ENCODE measurements at places on chromosomes 7 and 10.

- no peak for DNase-seq
Observed at GRCh38 chr7:4641091-4641666, 40.9 kb upstream of the FOXK1 start.

DNA sequence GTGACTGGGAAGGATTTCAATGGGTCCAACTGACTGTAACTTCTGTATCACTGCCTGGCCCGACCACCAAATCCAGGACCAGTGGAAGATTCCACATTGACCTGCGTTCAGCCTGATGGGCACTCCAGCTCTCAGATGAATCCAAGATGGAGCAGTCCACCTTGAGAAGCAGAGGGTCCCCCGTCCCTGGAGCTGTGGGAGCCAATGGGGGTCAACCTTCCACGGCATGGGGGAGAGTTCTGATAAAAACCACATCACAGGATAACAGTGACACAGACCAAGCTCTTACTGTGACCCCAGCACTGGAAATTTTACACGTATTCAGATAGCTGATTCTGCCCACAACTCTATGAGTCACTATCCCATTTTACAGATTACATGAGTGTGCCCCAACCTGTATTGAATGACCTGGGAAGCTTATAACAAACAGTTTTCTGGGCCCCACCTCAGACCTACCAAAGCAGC lies 11.2 kb downstream of the ZCCHC24 start:
- DNase-seq, result peak; percentile 39

- DNase-seq, result peak; percentile 57
Observed at GRCh38 chr10:91798649-91799611, 704 bp downstream of the TNKS2 start.

DNA sequence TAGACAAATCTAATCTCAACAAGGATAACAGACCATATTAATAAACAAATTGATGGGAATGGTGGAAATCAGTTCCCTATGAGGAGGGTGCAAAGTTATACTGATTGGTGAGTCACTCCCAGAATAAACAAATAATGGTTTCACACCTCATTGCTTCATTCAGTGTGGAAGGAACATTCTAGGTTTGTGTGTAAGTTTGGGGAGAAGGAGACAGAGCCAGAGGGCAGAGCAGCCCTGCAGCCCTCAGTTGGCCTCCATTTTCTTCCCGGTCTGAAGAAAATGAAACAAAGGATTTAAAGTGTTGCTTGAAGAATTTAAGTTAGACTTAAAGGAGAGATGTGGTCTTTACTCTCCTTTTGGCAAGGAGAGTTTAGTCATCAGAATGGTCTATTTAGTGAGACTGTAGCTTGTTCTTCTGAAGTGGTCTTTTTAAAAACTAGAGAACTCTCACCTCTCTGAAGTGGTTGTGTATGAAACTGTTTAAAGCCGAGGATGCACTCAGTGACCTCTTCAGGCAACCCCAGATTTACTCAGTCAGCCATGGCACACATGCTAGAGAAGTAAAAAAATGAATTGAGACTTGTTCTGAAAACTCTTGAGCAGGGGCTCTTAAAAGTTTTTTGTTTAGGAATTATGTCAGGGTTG lies 27.2 kb downstream of the IKZF1 start:
- DNase-seq, result no peak

GRCh38 chr10:31706464-31707092 lies 222.1 kb downstream of the ARHGAP12 start:
- no peak for DNase-seq

- DNase-seq, result no peak
Observed at GRCh38 chr10:132066812-132067211, 1.1 kb downstream of the JAKMIP3 start.

DNA sequence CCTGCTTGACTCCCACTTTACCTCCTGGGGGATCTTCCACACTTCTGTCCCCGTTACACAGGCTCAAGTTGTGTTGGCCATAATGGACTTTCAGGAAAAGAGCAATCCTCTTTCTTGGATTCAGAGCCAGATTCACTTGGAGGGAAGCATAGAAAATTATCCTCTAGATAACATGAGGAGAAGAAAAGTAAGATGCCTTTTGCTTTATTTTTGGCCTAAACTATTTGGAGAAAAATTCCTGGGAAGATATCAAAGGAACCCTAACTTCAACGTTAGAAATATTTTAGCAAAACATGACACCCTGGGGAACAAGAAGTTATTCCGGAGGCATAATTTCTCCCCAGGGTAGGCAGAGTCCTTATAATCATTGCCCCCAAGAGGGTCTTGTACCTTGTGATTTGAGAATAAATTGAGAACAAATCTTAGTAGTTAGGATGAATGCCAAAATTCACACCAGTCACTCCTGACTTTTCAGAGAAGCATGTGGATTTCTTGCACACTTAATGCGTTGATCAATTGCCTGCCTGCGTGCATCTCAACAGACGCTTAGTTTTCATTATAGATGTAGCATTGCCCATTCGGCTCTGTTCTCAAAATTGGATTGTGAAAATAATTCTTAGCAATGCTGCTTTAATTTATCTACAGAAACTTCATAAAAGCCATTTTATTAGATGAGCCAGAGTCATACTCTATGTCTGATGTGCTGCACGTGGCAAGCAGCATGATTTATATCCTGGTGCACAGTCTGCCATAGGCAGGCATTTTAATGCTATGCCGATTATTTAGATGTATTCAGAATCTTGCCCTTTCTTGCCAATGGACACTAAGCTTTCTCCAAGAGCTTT lies 224.4 kb downstream of the C7orf25 start:
- DNase-seq, result no peak

DNA sequence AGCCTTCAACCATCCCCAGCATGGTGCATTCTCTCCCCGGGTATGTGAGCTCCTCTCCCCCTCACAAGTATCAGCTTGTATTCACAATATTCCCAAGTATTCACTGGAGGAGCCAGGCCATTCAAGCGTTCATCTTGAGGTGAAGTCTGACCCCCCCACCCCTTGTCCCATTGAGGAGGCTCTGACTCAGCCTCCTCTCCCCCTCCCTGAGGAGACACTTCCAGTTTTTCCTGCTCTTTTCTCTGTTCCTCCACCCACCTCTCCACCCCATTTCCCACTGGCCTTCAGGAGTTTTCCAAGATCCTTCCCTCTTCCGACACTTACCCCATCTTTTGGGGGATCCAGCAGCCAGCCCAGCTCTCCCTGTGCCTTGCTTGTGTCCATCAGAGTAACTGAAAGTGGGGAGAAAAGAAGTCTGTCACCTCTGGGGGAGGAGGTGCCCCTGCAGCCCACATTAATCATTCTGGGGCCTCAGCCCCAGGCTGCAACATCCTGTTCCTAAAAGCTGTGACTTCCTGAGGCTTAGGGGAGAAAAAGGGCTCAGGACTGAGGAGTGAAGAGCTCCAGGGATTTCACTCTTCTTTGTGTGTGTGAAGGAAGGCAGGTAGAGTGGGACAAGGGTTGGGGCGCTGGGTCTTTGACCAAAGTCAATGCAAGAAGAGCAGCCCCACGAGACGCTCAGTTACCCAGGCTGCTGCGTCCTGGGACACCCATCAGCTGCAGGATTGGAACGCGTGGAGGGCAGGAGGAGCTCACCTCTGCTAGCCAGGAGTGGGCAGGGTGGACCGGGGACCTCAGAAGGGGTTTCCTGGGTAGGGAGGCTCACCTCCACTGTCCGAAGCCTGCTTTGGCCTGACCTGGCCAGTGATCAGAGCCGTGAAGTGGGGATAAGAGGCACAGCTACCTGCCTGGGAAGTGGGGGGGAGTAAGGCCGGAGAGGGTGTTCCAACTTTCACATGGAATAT lies 1.1 kb downstream of the EPHA1 start:
- DNase-seq, result no peak

DNA sequence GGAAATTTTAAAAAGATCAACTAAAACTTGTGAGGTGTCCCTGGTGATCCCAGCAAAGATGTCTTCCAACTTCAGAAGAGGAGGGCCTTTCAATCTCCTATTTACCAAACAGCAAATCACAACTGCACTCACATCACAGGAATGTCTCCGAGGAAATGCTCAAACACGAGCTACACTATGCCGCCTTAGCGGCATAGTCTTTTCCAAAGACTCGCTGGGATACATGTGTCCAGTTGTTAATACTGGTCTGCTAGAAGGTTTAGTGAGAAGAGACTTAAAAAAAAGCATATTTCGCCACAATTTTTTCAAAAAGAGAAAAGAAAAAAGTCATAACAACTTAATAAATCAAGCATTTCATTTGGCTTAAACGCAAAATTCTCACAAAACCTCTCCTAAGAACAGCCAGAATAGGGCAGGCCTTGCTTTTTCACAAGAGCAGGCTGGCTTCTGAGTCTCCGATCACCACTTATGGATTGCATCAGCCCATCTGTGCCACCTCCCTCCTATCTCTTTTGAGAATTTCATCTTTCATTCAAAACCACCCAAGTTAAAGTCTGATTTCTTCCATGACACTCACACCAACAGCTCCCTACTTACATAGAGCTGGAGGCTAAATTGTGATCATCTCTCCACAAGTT lies 66.1 kb downstream of the GNA12 start:
- no peak for DNase-seq

DNA sequence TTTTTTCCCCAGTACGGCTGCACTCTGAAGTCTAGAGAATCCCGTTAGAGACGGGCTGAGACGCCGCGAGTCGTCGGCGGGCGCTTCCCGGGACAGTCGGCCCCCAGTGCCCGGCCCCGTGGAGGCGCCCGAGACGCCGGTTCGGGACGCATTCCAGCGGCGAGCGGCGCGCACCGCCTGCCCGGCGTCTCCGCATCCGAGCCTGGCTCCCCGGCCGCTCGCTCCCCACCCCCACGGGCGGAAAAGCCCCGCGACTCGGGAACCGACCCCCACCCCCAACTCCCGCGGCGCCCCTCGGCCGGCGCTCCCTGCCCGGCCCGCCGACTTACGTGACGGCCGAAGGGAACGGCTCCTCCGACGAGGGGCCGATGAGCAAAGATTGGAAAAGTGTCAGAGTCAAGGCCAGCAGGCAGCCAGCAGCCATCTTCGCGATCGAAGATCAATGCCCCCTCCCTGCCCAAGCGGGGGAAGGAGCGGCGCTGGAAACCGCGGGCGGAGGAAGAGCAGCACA lies 486 bp downstream of the CACNA2D1 start:
- DNase-seq, result peak; percentile 44

DNA sequence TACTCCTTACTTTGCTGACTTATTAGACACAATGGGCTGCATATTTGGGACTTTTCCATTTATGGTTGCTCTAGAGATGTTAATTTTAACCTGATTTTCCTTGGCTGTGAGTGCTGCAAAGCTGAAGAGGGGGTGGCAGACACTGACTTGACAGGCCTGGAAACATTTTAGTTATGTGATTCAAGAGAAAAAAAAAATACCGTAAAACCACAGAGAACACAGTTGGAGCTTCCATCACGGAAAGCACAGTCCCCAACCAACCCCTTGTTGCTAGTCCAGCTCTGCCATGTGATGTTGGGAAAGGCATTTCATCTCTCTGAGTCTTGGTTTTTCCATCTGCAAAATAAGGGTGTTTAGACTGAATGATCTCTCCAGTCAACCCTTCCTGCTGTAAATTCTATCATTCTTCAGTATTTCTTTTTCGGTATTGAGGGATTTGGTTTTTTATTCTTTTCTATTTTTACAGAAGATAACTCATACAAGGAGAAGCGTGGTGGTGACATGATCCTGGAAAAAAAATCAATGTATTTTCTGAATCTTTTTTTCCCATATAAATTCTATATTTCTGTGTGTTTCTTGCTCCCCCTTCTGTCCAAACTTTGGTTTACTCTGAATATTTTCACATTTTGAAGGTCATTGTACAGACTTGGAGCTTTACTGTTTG lies 246.1 kb downstream of the REEP3 start:
- DNase-seq, result peak; percentile 47

- DNase-seq, result no peak
Observed at GRCh38 chr7:119472408-119473038, 800.5 kb upstream of the KCND2 start.

GRCh38 chr7:486216-486743 lies 33.4 kb downstream of the PDGFA start:
- no peak for DNase-seq

DNA sequence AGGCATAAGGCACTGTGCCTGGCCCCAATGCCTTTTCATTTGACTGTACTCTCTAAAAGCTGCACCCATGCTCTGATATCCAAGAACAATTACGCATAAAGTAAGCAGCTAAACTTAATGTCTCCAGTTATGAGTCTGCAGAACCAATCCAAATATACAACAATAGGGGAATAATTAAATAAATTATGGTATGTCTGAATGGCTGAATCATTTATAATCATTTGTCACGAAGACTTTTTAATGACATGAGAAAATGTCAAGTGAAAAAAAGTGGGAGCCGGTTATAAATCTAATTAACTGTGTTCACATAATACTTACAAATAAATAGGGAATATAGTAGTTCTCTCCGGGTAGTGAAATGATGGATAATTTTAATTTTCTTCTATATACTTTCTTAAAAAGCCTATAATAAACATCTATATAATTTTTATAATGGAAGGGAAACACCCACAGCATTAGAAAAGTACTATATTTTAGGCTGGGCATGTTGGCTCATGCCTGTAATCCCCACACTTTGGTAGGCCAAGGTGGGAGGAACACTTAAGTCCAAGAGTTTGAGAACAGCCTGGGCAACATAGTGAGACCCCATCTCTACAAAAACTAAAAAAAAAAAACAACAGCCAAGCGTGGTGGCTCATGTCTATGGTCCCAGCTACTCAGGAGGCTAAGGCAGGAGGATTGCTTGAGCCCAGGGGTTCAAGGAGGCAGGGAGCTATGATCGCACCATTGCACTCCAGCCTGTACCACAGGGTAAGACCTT lies 14.2 kb downstream of the SLC37A3 start:
- DNase-seq, result no peak

- no peak for DNase-seq
Observed at GRCh38 chr10:132542086-132542775, 4.6 kb downstream of the INPP5A start.

DNA sequence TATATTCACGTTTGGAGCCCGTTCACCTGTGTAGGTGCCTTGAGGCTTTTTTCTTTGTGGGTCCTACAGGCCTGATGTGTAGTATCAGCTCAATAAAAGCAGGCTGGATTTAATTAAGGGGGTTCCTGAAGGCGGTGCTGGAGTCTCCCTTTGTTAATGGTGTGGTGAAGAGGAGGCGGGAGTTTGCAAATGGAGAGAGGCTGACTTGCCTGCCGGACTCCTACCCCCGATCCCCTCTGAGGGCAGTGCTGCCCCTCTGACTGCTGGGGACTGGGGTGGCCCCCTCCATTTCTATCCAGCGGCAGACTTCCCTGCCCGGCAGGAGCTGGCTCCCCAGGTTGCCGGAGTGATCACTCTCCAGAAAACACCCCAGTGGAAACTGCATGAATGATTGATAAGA lies 45.1 kb downstream of the ZMIZ1 start:
- DNase-seq, result no peak

DNA sequence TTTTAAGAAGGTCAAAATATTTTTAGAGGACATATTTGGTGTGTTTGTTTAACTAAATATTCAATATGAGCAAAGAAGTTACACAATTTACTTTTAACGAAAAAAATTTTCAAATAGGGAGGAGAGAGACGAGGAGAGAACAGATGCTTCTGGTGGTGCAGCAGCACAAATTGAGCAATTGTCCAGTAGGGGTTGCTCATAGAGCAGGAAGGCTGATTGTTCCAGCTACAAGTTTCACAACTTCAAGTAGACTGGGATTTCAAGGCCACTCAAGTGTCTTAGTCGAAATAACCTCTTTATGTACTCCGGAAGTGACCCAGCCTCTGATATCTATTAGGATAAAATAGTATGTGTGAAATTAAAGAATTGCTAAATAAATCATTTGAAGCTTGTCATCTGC lies 197.9 kb downstream of the HDAC9 start:
- peak; percentile 76 for DNase-seq

All from EL (cell line).